B cell (primary cell): ENCODE measurements at places on chromosomes 2 and 18. TPM values are rescaled to one million over a fixed set of nuclear protein-coding genes. Genes with fewer than 3 reads are reported as not detected.

DNA sequence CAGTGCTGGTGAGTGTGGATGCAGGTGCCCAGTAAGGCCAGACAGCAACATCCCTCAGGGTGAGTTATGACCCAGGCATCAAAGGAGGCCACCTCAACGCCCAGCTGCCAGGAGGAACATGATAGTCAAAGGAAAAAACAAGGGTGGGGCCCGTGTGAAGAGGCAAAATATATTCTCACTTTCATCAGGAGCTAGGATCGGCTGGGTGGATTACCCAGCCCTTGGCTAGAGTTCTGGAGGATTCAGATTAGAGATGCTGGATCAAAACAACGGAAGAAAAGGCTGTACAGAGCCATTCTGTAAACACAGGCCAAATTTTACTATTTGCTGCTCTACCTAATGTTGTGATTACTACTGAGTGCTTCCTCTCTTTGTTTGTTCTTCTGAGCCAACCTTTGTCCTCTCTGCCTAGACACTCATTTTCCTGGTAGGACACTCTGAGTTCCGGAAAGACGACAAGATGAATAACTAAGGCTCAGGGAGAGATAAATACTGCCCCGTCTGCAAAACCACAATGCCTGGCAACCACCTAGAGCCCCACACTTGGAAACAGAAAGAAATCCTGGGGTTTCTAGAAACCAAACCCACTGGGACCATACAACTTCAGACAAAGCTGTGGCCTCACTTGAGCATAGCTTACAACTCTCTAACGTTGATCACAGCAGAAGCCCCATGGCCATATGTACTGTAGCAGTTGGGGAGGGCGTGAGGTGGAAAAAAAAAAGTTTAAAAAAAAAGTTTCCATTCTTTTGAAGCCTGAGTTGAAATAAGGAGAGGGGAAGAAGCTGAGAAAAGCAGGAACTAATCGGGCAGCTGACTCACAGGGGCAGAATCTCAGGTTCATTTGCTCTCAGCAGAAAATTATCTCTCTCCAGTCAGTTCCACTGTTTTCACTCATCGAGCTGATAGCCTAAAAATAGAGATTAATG, 17.8 kb upstream of the PMAIP1 start:
- no peak for DNase-seq

- DNase-seq, result no peak
Observed at GRCh38 chr2:117714110-117714509, 100.4 kb upstream of the DDX18 start.

DNA sequence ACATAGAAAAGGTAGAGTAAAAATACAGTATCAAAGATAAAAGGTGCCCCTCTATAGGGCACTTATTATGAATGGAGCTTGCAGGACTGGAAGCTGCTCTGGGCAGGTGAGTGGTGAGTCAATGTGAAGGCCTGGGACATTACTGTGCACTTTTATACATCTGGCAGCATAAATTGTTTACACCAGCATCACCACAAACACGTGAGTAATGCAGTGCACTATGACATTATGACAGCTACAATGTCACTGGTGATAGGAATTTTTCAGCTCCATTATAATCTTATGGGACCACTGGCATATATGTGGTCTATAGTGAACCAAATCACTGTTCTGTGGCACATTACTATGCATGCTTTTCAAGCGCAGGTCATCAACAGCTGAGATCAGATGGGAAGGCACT, 48.1 kb downstream of the TPGS2 start:
- no peak for DNase-seq

Gene FAP
- total RNA-seq, result not detected in 2 replicates

Gene APLF
- total RNA-seq, result 6.3 and 7.4 TPM in 2 replicates

GRCh38 chr2:133986881-133987795, 266.7 kb upstream of the MGAT5 start:
- no peak for DNase-seq

Gene CYP27A1
- total RNA-seq, result 0.29 and 0.39 TPM in 2 replicates

GRCh38 chr2:239802185-239802649, 222.9 kb downstream of the NDUFA10 start:
- DNase-seq, result no peak

DNA sequence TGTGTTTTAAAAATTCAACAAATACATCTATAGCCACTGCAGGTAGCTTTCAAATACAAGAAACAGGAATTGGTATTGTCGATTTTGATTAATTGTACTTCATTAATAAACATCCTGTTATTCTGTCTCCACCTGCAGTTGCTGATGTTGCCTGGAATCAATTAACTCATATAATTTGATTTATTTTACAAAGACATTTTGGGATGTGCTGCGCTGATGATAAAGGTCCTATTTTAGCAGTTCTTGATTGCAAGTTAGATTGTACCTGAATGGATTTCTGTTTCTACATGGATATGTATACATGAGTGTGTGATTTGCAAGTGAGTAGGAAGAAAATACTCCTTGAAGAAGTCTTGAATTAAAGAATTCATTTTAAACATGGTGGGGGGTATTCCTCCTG, 605.3 kb downstream of the ARHGAP15 start:
- DNase-seq, result no peak

Gene ERFE
- total RNA-seq, result 0.17 and 0.19 TPM in 2 replicates

- no peak for DNase-seq
Observed at GRCh38 chr2:123958011-123958410, 67.1 kb upstream of the CNTNAP5 start.

GRCh38 chr2:59034106-59034505, 793.0 kb upstream of the FANCL start:
- DNase-seq, result no peak

Gene RANBP2
- total RNA-seq, result 67.0 and 69.5 TPM in 2 replicates

- DNase-seq, result no peak
Observed at GRCh38 chr2:65548576-65549256, 116.3 kb upstream of the SPRED2 start.

DNA sequence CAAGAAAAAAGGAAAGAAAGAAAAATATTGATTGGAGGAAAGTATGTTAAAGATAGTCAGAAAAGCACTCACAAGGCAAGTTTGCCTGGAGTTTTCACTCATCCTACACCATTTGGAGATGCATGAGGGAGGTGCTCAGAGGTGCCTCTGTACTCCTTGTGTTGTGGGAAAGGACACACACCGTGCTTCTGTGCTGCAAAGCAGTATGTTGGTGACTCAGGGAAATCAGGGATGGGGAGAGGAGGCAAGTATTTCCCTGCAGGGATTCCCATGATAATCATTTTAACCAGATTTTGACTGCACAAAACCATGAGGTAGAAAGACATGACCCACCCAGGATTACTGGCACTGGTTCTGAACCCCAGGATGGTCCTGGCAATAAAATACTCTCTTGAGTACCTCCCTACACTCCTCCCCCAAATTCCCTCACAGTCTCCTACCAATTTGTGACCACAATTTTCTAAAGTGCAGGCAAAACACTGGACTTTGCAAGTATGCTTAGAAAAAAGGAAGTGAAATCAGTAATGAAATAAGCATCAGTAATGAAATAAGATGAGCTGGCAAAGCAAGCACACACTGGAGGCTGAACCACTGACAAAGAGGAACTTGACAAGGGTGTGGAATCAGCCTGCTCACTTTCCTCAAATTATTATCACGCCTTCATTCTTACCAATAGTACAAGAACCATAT, 155.5 kb upstream of the ACVR2A start:
- peak; percentile 19 for DNase-seq

Gene LIMS3
- total RNA-seq, result 0.32 and 0.81 TPM in 2 replicates

Gene DNER
- not detected in 2 replicates for total RNA-seq

DNA sequence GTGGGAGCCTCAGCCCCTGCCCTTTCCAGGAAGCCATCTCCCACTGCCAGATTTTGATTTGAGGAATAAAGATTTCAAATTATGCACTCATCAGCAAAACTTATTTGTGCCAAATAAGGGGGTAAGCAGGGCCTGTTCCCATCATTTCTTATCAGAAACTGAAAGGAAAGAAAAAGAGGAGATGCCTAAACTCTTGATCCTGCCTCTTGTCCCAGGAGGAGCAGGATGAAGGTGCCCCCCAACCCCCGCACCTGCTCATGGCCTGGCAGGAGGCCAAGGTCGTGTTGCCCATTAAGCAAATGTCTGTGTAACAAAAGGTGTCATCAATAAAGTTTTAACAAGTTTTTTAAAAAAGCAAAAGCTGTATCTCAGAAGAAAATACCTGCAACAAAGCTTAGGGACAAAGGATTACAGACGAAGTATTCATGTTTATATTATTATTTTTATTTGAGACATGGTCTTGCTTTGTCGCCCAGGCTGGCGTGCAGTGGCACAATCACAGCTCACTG, 80.0 kb downstream of the INPP5D start:
- no peak for DNase-seq

DNA sequence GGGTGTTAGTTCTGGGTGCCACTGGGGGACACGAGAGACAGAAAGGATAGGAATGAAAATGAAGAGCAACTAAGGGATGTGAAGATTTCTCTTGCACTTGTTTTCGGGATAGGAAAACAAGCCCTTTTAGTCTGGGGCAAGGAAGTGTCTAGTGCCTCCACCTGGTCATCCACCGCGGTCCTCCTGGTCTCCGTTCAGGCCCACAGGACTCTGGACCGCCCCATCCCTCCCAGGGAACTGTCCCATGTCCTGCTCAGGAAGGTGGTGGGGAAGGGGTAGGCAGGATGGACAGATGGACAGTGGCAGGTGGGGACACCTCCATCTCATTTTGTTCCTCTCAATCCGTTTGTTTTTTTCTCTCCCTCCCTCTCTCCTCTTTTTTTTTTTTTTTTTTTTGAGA, 45.9 kb downstream of the AGAP1 start:
- DNase-seq, result no peak

DNA sequence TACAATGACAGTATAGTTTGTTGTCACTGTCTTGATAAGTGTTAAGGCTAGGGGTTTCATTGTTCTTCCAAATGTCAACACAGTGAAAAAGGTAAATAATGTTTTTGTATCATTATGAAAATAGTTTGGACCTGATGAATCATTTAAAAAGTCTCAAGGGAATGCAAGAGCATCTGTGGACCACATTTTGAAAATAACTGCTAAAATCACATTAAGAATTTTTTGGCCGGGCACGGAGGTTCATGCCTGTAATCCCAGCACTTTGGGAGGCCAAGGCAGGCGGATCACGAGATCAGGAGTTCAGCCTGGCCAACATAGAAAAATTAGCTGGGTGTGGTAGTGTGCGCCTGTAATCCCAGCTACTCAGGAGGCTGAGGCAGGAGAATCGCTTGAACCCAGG, 10.3 kb downstream of the SCN1A start:
- DNase-seq, result no peak

Gene RBM44
- 1.2 and 1.3 TPM in 2 replicates for total RNA-seq
